ELR (cell line): ENCODE measurements at places on chromosomes 2 and 18.

DNA sequence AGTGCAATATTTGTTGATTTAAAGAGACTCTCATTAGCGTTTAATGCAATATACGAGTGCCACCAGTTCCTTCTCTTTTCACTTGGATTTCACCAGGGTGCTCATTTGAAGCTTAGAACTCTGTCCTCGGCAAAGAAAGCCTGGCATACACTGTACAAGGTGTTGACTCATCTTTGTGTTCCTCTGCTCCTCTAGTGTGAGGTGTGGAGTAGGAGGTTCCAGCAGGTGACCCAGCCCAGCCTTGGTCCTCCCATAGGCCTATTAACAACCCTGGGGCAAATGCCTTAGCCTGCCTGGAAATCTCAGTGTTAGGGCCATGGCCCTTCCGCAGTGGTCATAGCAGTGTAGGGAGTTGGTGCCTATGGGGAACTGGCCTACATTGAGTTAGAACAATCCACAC is 20.1 kb downstream of the BCL2L11 start:
- DNase-seq = no peak

GRCh38 chr2:222861411-222862105 is 722 bp downstream of the ACSL3 start:
- peak; percentile 41 for DNase-seq

GRCh38 chr2:241035142-241035817 is 36.9 kb downstream of the SNED1 start:
- no peak for DNase-seq

DNA sequence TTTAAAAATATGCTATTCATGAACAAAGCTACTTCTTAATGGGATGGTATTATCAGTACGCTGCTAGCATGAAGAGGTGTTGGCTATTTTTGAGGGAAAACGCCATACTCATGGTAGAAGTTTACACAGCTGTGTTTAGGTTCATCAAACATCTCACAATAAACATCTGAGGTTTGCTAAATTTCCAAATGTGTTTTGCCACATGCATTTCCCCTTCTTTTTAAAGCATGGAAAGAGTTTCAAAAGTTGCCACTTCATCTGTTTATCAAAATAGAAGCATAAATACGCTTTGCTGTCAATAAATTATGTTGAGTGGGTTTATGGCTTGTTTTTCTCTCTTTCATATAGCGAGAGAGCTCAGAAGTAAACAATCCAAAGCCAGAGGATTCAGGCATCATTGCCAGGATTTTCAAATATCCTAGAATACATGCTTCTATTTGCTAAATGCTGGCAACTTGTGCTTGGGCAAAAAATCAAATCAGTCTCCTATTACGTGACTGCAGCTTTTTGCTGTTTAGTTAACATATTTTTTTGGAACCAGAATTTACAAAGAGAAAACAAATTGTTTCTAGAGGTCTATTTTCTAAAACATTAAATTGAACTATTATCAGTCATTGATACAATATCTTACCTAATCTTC is 1919.9 kb upstream of the LRRTM1 start:
- no peak for DNase-seq
